Testis (tissue), 5 donors: ENCODE measurements at places on chromosomes 13 and 19. TPM values are rescaled to one million over a fixed set of nuclear protein-coding genes. Genes with fewer than 3 reads are reported as not detected.

GRCh38 chr13:100128373-100128772 is 39.5 kb downstream of the PCCA start:
- DNase-seq, result no peak

The OR4F17 gene
- not detected for total RNA-seq

DNA sequence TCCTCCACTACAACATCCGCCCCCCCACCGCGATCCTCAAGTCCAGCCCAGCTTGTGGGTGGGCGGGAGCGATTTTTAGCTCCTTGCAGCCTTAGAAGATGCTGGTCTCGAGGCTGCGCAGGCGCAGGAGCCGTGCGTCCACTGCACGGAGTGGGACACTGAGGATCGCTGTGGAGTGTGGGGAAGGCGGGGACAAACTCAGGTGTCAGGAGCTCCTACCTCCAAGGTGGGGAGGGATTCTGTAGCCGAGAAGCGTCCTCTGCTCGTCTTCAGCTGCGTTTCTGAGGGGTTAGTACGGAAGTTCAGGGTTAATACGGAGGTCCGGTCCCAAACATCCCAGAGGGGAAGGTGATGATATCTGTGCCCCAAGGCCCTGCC is at the start of gene RTBDN:
TSS of gene RTBDN (minus strand) at position 14 of the 378 bp plus-strand sequence. CDS start 4,600 bp downstream, outside the sequence.
- no peak for DNase-seq

DNA sequence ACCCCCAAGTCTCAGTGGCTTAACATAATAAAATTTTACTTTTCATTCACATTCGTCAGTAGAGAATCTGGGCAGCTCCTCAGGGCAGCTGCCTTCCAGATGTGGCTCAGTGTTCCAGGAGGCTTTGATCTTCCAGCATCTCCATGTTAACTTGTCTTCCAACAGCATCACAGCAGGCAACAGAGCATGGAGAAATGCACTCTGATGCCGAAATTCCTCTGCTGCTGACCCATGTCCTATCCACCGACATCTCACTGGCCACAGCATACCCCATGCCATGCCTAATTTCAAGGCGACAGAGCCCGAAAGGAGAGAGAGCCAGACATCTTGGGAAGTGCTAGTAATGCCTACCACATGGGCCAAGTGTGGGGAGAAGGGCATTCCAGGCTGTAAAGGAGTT is 64.9 kb upstream of the MEDAG start:
- DNase-seq, result no peak

DNA sequence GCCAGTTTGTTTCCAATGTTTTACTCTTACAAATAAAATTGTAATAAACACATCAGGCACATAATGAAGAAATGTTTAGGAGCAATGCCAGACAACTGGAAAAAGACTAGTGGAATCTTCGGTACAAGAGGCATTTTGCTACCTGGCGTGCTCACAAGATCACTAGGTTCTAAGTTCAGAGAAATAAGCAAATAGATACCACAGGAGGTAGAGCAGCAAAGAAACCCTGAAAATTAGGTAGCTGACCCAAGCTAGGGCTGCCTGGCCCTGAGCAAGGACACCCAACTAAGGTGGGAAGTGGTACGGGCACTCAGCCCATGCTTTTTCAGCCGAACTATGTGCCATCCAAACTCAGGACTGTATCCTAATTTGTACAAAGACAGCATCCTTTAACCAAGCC is 32.2 kb upstream of the TPP2 start:
- no peak for DNase-seq

GRCh38 chr19:56066152-56067023 is 54.7 kb downstream of the ZNF787 start:
- peak; percentile 79 for DNase-seq

DNA sequence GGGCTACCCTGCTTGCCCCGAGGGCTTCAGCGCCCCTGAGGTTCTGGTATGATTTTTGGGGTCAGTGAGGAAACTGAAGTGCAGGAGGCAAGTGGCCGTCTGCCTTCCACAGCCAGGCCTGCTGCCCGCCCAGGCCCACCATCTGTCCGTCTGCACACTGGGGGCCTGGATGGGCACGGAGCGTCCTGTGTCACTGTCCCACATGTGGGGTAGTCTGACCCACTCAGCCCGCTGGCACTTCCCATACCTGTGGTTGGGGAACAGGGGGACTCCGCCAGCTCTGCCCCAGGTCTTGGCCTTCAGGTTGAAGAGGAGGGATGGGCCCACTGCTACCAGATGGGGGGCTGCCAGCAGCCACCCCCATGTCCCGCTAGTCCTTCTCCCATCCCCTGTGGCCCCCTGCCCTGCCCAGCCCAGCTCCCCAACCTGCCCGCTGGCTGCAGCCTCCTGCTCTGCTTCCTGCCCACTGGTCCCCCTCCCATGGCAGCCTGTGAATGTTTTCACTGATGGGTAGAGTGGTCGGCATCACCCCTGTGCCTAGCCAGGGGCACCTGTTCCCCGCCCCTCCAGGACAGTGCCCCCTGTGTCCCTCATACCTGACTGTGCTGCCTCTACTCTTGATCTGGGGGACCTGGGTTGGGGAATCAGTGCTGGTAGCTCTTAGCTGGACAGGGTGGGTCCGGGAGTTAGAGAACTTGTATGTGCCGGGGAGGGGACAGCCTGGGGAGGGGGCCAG is 9.5 kb downstream of the PIAS4 start:
- no peak for DNase-seq

The RASGRP4 gene
- total RNA-seq, result 0.71 TPM

GRCh38 chr19:45934551-45935230 is 20.1 kb upstream of the NANOS2 start:
- DNase-seq, result no peak
